ENCODE measurements at places on chromosomes 1 and 21. TPM values are rescaled to one million over a fixed set of nuclear protein-coding genes. Genes with fewer than 3 reads are reported as not detected.

GRCh38 chr1:100455478-100456072, 82.4 kb upstream of the GPR88 start:
- no peak overlapping the region for H3K27ac ChIP-seq
- H3K4me3 ChIP-seq, result no peak overlapping the region
- H3K4me1 ChIP-seq, result peaks cover 13% of the 10 kb centered on the region
- H3K36me3 ChIP-seq, result no peaks in the 10 kb centered on the region
- no peaks in the 10 kb centered on the region for H3K27me3 ChIP-seq

- no peak overlapping the region for H3K4me3 ChIP-seq
- H3K27ac ChIP-seq, result no peak overlapping the region
- H3K4me1 ChIP-seq, result no peaks in the 10 kb centered on the region
- H3K27me3 ChIP-seq, result no peaks in the 10 kb centered on the region
Observed at GRCh38 chr1:111880881-111881837, 108.3 kb downstream of the KCND3 start.

DNA sequence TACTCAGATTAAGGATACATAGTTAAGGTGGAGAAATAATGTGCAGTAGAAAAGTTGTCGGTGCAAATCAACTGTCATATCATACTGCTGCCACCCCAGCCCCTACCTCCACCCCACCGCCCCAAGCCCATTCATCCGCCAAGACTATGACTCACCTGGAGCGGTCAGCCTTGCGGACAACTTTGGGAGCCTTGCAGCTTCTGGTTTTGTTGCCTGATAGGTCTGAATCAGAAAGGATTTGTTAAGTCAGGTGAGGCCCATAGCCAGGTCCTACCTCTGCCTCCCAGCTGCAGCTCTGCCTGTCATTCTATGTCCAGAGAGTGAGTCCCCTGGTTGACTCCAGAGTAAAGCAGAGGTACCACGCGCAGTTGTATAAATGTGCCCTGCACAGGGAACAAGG, 12.6 kb downstream of the C1orf162 start:
- no peak overlapping the region for H3K4me3 ChIP-seq
- H3K27me3 ChIP-seq, result peaks cover 16% of the 10 kb centered on the region
- no peak for DNase-seq
- no peaks in the 10 kb centered on the region for H3K36me3 ChIP-seq
- H3K27ac ChIP-seq, result no peak overlapping the region

- no peaks in the 10 kb centered on the region for H3K36me3 ChIP-seq
- no peak overlapping the region for H3K4me3 ChIP-seq
- no peaks in the 10 kb centered on the region for H3K4me1 ChIP-seq
- no peak for DNase-seq
Observed at GRCh38 chr1:164504749-164505148, 54.2 kb upstream of the PBX1 start.

DNA sequence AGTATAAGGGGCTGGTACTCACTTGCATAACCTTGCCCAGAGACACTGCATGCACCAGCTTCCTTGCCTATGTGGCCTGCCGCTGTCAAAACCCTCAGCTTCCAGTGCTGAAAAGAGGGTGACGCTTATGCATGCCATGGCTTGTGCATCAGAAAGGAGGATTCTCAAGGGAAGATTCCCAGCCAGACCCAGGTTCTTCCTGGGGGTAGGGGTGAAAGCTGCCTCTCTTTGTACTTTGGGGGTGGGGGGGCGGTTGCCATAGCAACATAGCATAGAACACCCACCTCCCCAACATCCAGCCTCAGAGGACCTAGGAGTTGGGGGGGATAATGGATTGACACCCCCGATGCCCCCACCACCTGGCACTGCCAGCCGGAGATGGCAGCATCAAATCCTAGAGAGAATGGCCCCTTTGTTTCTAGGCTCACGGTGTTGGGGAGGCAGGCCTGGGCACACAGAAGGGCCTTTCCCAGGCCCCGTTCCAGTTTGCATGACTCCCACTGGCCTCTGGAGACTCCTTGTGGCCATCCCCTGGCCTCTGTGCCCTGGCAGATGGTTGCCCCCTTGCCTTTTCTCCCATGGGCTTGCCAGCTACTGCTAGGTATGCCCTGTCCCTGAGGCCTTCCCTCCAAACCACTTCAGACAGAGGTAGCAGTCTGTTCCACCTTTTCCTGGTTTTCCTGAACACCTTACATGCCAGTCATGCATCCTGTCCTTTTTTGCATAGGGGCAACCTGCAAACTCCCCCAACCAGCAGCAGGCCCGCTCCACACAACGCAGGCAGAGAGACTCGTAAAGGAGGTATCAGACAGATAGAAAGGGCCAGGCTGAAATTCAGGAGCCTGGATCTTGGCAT, 44.6 kb downstream of the RHBG start:
- peaks cover 91% of the 10 kb centered on the region for H3K27me3 ChIP-seq
- no peak overlapping the region for H3K4me3 ChIP-seq
- H3K27ac ChIP-seq, result no peak overlapping the region
- peaks cover 14% of the 10 kb centered on the region for H3K4me1 ChIP-seq
- no peak for DNase-seq

- no peak within 1 kb of the TSS for H3K27ac ChIP-seq
- H3K36me3 ChIP-seq, result no peaks in the 10 kb centered on the region
- peaks cover 30% of the 10 kb centered on the region for H3K27me3 ChIP-seq
- H3K4me1 ChIP-seq, result no peaks in the 10 kb centered on the region
- H3K4me3 ChIP-seq, result no peak within 1 kb of the TSS
Observed at GRCh38 chr1:17307946-17308345, at the start of gene PADI4. TSS of gene PADI4 (plus strand) at chr1:17308197. CDS start at chr1:17308223, 26 bp downstream.

DNA sequence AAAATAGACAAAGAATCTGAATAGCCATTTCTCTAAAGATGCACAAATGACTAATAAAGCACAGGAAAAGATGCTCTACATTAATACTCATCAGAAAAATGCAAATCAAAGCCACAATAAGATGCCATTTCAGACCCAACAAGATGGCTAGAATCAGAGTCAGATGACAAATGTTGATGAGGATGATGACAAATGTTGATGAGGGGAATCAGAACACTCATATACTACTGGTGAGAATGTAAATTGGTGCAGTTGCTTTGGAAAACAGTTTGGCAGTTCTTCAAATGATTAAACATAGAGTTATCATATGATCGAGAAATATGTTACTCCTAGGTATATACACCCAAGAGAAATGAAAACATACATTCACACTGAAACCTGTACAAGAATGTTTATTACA, 33.9 kb downstream of the LRRC40 start:
- H3K27me3 ChIP-seq, result no peaks in the 10 kb centered on the region
- H3K4me3 ChIP-seq, result no peak overlapping the region
- no peak overlapping the region for H3K27ac ChIP-seq
- peaks cover 10% of the 10 kb centered on the region for H3K4me1 ChIP-seq
- no peaks in the 10 kb centered on the region for H3K36me3 ChIP-seq

GRCh38 chr1:55314740-55315139, 99.6 kb upstream of the USP24 start:
- no peak overlapping the region for H3K4me3 ChIP-seq
- H3K27ac ChIP-seq, result no peak overlapping the region
- DNase-seq, result no peak

GRCh38 chr1:52436817-52437216, 32.4 kb downstream of the PRPF38A start:
- no peaks in the 10 kb centered on the region for H3K4me1 ChIP-seq
- DNase-seq, result no peak
- no peaks in the 10 kb centered on the region for H3K27me3 ChIP-seq
- H3K36me3 ChIP-seq, result peaks cover 9% of the 10 kb centered on the region

GRCh38 chr1:3377166-3377565, 77.3 kb upstream of the ARHGEF16 start:
- no peaks in the 10 kb centered on the region for H3K4me1 ChIP-seq
- H3K36me3 ChIP-seq, result no peaks in the 10 kb centered on the region
- peaks cover 70% of the 10 kb centered on the region for H3K27me3 ChIP-seq

SLC1A7 gene
- not detected for total RNA-seq

PCP4 gene
- total RNA-seq, result not detected

NUP210L gene
- not detected for total RNA-seq

ALG14 gene
- 5.8 TPM for total RNA-seq

Data from Calu3 (cell line).